Effector CD8-positive, alpha-beta T cell (primary cell): ENCODE measurements at places on chromosomes 1 and 21.

DNA sequence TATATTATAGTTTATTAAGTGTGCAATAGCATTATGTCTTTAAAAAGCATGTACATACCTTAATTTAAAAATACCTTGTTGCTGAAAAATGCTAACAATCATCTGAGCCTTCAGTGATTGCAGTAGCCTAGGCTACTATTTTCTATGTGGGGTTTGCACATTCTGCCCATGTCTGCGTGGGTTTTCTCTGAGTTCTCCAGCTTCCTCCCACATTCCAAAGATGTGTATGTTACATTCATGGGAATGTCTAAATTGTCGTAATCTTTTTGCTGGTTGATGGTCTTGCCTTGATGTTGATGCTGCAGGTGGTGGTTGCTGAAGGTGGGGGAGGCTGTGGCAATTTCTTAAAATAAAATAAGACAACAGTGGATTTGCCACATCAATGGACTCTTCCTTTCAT, 12.5 kb downstream of the AADACL3 start:
- no peak for DNase-seq

GRCh38 chr1:201088901-201089525, 23.2 kb downstream of the CACNA1S start:
- DNase-seq: no peak

- no peak for DNase-seq
Measured at GRCh38 chr1:35426097-35426586, 131.1 kb downstream of the KIAA0319L start.

DNA sequence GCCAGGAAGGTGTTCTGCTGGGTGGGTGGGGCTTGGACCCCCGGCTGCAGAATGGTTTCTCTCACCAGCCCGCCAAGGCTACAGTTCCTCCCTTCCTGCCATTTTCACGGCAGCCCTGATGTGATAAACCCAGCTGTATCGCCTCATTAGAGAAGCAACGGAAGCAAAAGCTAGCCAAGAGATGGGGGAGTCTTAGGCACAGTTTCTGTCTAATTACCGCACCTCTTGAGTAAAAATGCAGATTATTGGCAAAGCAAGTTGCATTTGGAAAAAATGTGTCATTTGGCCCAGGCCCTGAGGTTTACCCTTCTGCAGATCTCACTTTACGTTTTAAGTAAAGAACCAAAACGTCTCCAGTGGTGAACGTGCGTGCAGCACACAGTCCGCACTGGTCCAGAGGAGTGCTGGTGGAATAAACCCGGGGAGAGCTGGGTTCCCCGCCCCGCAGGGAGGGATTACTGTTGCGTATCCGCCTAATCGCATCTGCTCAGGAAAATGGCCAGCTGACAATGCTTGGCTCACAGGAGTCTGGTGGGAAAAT, 109.9 kb downstream of the GALNT2 start:
- DNase-seq: no peak

GRCh38 chr1:59885160-59885832, 41.3 kb downstream of the CYP2J2 start:
- no peak for DNase-seq

GRCh38 chr1:16167331-16168143, 11.7 kb upstream of the EPHA2 start:
- DNase-seq: peak; percentile 61

GRCh38 chr21:42289926-42290325, 25.3 kb downstream of the TFF3 start:
- DNase-seq: no peak

GRCh38 chr1:64861611-64862010, 104.7 kb downstream of the JAK1 start:
- DNase-seq: no peak

DNA sequence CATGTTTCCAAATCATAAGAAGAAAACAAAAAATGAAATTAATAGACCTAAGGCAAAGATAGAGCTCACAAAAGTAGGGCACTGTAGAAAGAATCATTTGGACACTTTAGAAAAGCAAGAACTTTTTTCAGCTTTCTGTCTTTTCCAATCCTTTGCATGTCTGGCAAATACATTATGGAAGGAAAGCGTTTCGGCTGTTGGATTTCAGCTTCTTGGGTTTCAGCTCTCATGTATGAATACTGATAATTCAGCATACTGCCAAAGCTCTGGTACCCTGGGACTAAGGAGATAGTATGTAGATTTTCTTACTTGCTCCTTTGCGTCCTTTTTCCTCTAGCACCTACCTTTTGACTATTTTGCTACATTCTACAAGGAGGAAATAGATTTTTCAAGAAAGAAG, 375.9 kb downstream of the BRINP3 start:
- DNase-seq: no peak

GRCh38 chr1:217946511-217946910, 315.4 kb downstream of the SPATA17 start:
- DNase-seq: no peak

DNA sequence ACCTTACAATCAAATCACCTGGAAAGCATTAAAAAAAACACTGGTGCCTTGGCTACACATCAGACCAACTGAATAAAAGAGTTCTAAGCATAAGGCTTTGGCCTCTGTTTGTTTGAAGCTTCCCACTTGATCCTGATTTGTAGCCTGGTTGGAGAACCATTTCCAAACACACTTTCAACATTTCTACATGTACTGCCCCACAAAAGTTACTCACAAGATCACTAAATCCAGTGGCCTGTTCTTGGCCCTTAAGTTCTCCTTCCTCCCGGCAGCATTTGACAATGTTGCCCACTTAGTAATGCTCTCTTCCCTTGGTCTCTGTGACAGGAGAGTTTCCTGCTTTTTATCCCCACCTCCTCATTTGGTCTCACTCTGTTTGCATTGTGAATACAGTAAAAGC, 11.8 kb downstream of the GAS5 start:
- DNase-seq: no peak

- no peak for DNase-seq
Measured at GRCh38 chr1:17667641-17668040, 87.5 kb upstream of the ACTL8 start.

GRCh38 chr1:170521818-170522217, 10.1 kb upstream of the GORAB start:
- no peak for DNase-seq

- no peak for DNase-seq
Measured at GRCh38 chr21:35352066-35352770, 303.1 kb upstream of the RUNX1 start.

- no peak for DNase-seq
Measured at GRCh38 chr1:243253211-243253925, 1.7 kb downstream of the CEP170 start.

GRCh38 chr1:29258189-29258975, 22.1 kb downstream of the PTPRU start:
- DNase-seq: no peak

DNA sequence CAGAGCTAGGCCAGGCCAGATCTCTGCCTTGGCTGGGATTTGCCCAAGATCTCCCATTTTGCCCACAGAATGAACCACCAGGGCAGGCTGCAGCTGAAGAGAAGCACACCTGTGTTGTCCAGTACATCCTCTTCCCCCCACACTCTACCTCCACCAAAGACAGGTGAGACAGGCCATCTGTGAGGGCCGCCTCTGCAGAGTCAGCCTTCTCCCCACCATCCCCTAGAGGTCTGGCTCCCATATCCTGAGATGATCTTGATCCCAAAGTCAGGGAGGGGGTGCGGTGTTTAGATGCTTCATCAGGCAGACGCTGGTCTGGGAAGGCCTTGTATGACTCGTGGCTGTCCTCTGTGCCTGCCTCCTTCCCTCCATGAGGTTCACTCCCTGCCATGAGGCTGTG, 28.7 kb downstream of the HYI start:
- DNase-seq: no peak

GRCh38 chr21:24115141-24115540, 1492.1 kb downstream of the MRPL39 start:
- DNase-seq: no peak

DNA sequence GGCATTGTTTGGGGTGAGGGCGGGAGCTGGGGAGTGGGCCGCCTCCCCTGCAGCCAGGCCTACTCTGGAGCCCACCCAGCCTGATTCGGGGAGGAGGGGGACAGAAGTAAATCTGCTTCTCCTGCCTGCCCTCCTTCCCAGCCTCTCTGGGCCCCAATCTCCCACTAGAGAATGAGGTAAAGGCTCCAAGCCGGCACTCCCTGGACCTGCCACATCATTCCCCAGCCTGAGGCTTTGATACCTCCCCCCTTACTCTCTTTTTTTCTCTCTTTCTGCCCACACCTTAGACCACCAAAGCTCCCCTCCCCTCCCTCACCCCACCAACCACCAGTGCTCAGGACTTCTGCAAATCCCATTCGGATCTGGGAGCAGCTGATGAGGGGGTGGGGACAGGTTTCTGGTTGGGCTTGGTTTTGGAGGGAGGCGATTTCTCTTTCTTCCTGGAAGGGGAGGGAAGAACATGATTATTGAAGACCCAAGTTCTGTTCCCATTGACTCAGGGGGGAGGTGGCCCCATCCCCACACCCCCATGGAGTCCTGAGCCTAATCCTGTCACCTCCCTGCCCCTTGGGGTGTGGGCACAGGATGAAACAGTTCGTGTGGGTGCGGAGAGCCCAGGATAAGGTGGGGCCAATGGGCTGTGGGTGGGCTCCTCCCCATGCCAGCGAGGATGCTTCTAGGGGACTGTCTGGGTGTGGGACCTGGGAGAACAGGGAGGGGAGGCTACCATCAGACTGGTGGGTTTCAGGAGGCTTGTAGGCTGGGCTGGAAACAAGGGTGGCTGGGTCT, 1.3 kb downstream of the MAP7D1 start:
- DNase-seq: no peak

GRCh38 chr1:220431554-220432239, 96.2 kb upstream of the MARK1 start:
- DNase-seq: no peak
